Fibroblast of skin of left quadriceps (primary cell): ENCODE measurements at places on chromosomes 3 and 15.

- no peak for DNase-seq
These were observed 36.3 kb downstream of the KLF13 start for GRCh38 chr15:31362886-31363285.

DNA sequence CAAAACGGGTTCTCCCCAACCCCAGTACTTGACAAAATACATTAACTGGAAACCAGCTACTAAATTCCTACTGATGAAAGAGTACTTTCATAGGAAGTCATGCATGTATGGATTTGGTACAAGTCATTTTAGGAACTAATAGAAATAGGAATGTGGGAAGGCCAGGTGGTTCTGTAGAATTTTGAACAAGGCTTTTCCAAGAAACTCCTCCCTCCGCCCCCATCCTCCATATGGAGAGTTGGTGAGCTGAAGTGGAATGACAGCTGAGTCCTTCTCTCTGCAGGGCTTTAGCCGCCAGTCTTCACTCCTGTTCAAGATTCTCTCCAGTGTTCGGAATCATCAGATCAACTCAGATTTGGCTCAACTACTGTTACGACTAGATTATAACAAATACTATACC, 33.2 kb downstream of the TUBGCP4 start:
- no peak for DNase-seq

- no peak for DNase-seq
These were observed 13.3 kb upstream of the ATP13A5 start for GRCh38 chr3:193391902-193392301.

DNA sequence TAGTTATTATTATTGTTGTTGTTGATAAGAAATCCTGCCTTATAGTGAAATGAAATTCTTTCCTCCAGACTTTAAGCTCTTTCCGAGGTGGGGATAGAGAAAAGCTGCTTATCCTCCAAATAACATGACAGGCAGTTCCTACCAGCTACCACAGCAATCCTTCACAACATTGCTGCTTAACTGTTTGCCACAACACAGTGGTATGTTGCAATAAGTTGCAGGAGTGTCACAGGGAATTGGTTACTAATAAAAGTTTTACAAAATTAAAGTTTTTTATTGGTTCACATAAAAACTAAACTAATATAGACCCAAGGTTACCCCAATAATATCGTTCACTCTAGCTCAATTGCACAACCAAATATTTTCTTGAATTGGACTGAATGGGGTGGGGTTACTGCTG, 57.4 kb upstream of the ICE2 start:
- no peak for DNase-seq

DNA sequence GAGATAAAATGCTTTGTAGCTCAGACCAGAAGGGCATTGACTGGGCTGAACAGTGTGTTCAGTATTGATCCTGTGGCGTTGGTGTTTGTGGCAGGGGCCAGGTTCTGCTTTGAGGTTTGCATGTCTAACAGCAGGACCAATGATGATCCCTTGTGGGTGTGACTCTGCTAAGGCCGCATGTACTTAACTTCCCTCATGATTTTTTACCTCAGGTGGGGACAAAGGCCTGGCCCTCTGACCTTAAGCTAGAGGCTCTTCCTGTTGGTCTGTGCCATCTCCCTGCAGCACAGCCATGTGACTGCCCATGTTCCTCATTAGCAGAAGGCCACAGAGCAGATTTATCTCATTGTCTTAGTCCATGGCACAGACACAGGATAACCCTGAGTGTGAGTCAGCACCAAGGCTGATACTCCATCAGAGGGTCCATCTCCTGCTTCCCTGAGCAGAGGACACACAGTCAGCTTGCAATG, 34.3 kb upstream of the BSN start:
- no peak for DNase-seq

DNA sequence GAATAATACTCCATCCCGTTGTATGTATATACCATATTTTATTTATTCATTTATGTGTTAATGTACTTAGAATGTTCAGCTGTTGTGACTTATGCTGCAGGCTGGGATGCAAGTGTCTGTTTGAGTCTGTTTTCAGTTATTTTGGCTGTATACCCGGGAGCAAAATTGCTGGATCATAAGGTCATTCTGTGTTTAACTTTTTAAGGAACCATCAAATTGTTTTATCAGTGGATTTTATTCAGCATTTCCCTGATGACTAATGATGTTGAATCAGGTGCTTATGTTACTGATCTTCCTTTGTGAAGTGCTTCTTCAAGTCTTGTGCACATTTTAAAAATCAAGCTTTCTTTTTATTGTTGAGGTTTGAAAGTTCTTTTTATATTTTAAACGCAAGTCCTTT, 118.1 kb downstream of the SLC25A26 start:
- DNase-seq: no peak

GRCh38 chr3:18233987-18234716, 191.0 kb downstream of the SATB1 start:
- DNase-seq: no peak

DNA sequence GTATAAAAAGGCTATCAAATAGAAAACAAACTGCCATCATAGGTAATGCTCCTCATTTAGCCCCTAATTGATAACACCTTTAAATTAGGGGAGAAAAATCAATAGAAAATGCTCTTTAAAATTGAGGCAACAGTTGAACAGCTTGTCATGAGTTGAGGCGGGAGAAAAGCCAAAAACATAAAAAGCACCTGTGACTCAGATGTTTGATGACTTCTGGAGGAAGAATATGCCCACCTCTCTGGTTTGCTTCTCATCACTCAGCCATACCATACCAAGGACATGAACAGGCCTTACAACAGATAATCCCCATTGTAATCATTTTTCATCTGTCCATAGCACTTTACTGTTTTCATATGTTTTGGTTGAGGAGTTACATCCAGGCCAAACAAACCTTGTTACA, 246.0 kb downstream of the MYRIP start:
- no peak for DNase-seq

GRCh38 chr3:98612996-98613517, 19.6 kb upstream of the CPOX start:
- DNase-seq: no peak

- no peak for DNase-seq
These were observed 844 bp upstream of the PFN2 start for GRCh38 chr3:149971403-149972075.

GRCh38 chr3:20836801-20837200, 650.8 kb upstream of the SGO1 start:
- no peak for DNase-seq

DNA sequence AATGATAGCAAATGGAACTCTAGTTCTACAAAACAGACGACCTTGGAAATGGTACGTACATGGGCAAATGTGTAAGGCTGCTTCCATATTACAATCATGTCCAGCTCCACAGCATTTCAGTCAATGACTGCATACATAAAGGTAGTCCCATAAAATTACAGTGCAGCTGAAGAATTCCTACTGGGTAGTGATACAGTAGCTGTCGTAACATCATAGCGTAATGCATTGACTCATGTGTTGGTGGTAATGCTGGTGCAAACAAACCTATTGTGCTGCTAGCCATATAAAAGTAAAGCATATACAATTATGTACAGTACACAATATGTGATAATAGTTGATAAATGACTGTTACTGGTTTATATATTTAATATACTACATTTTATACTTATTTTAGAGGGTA, 18.5 kb downstream of the TTC23 start:
- DNase-seq: no peak

- DNase-seq: no peak
These were observed 12.5 kb downstream of the INTS14 start for GRCh38 chr15:65598468-65598867.
